ENCODE measurements at places on chromosomes 12 and 14.

DNA sequence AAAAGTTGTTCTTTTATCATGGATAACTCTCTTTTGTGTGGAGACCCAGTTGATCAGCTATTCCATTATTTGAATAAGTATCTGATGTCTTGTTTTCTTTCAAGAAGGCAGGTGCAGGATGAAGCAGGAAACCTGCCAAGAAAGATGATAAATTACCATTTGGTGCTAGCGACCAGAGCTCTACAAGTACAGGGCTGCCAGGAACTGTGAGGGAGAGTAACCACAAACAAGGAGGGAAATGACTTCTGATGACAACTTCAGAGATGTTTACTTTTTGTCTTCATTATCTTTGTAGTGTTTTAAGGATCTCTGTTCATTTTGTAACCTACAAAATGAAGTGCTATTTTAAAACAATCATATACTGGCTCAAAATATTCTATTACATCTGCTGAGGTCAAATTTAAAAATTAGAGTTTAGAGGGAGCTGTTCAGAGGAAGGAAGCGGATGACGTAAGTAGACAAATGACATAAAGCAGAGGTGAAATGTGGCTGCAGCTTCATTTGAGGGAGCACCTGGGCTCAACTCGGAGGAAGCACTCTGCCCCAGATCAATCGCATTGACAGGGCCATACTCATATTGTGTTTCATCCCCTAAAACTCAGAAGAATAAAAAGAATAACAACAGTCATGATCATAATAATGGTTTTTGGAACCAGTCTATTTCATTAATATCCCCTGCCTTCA lies 226.8 kb downstream of the C12orf42 start:
- no peak for ATAC-seq

GRCh38 chr14:71322655-71323250 lies 415.5 kb downstream of the PCNX1 start:
- 0 out of 3 replicates have a peak, but pooled peaks have one; percentile 12 for ATAC-seq

DNA sequence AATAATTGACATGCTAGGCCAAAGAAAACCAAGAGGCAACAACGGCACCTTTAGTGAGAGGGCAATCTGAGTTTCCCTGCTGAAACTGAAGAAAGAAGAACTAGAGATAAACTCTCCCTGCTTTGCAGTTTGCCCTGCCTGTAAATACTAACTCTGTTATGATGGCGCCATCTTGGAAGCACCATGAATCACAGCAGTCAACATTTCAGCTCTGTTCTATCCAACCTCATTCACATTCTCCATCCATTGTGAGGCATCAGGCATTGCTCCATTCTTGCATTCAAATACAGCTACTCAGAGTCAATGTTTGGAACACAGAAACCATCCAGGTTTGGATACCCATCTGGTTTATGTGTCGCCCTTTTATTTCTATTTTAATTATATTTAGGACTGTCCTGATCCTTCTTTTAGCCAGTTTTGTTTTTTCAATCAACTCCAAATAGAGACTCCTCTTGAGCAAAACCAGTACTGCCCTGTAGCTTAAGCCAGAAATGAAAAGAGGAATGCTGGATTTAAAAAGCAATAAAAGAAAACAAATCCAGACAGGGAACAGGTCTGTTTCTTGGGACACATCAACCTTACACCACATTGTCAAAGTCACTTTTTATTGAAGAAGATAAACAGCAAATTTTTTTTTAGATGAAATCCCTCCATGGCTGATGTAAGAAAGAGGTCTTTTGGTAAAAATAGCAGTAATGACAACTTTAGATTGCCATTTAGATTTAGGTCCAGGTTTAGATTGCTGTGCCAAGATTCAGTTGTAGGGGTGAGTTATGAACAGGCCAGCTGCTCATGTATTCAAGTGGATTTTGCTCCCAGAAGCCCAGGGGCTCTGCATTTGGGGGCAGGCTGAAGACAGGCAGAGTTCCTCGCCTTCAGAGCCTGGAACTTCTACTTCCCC lies 33.3 kb upstream of the PPM1A start:
- peak; percentile 56 for ATAC-seq

DNA sequence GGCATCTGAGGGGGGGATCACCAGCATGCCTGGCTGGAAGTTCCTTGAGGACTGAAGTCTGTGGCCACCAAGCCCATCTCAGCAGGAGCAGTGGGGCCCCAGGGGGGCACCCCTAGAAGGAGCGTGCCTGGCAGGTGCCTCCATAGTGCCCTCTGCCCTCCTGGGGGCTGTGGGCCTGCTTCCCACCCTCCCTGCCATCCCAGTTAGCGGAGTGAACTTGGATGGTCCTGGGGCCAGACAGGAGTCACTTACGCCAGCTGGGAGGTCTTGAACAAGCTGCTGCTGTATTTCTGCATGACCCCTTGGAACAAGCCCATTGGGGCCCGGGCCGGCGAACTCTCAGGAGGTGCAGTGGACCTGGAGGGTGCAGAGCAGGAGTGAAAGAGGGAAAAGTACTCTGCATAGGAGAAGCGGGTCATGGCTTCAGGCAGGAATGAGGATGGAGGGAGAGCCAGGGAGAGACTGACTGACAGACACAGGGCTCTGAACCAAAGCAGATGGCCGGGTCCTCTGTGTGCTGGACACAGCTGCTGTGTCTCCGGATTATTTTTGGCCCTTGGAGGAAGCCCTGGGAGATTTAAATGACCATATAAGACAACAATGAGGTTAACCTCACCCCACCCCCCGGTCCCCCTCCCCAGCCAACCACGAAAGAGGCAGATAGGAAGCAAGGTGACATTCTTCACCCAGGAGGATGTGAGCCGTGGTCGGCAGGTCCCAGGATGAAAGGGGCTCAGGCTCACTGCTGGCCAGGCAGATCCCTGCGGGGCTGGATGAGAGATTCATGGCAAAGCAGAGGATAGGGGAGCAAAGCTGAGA lies 19.6 kb downstream of the ASB2 start:
- ATAC-seq: no peak

DNA sequence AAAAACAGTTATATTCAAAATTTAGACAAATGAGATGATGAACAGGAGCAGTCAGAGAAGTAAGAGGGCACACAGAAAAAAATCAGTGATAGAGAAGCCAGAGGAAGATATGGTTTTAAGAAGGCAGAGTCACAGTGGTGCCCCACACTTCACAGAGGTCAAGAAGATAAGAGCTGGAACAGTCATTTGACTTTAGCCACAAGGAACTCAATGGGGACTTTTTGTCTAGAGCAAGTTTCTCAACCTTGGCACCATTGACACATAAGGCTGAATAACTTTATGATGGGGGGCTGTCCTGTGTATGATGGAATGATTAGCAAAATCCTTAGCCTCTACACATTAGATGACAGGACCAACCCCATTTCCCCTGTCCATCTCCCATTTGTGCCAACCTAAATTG lies 172.8 kb upstream of the PLEKHG7 start:
- no peak for ATAC-seq

DNA sequence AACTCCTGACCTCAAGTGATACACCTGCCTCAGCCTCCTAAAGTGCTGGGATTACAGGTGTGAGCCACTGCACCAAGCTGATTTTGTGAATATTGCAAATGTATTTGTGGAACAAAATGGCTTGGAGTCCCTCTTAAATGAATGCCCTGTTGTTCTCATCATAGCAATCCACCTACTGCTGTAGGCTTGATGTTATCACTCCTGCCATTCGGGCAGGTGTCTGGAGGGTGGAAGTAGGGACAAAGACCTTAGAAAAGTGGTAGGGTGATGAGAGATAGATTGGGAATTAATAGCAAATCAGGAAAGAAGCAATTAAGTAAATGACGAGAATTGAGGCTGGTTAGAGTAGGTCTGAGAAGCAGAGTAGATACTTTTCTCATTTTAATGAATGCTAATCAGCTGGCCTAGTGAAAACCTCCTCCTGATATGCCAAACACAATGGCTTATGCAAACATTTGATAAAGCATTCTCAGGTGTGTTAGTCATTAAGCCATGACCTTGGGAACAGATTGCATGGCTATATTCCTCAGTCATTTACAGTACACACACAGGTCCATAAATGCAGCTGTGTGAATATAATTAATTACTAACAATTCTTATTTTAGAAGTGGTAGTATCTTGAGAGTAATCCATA lies 60.5 kb upstream of the USP44 start:
- no peak for ATAC-seq

- ATAC-seq: peak; percentile 66
Observed at GRCh38 chr12:102169922-102170621, 27.6 kb downstream of the PMCH start.

GRCh38 chr12:25827747-25828146 lies 130.7 kb upstream of the RASSF8 start:
- no peak for ATAC-seq

- no peak for ATAC-seq
Observed at GRCh38 chr12:4412465-4412864, 33.0 kb upstream of the FGF23 start.

DNA sequence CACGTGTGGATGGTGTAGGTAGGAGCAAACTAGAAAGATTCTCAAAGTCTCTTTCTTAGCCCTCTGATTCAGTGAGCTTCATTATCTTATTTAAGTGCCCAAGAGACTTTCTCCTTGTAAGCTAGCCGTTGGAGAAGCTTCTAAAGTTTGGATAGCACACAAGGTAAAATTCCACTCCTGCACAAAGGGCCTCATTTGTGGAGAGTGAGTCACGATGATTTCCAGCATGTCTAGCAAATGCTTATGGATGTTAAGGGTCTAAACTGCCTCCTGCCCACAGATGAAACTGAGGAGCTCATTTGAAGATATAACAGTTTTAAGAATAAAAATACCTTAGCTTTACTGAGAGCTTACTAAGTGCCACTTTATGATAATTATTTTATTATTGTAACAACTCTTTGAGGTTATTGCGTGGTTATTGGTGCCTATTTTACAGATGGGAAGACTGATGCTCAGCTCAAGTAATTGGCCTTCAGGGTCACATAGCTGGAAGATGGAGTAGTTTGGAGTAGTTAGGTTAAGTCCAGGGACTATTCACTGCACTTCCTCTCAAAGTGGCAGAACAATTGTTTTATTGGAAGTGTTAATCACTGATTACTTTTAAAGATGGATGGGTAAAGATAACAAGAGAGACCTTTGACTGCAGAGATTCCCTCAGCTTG lies 78.7 kb upstream of the HIF1A start:
- ATAC-seq: peak; percentile 67

GRCh38 chr12:39814626-39815025 lies 195.0 kb upstream of the ABCD2 start:
- no peak for ATAC-seq

- peak; percentile 12 for ATAC-seq
Observed at GRCh38 chr12:105329926-105330282, 587 bp upstream of the C12orf75 start.

DNA sequence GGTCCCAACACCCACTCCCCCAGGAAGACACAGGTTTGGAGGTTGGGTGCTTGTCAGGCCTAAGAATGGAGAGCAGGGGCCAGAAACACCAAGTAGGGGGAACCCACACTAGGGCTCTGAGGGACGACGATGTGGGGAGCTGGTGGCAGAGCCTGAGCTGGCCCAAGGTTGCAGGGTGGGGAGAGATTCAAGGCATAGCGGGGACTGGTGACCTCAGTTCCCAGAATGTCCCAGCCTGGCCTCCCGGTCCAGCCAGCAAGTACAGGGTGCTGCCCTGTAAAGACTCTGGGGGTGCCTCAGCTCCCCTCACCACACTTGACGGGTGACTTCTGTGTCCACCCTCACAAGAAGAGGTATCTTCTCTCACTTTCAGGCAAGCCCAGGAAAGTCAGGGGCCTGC lies 86.7 kb downstream of the ALG10 start:
- no peak for ATAC-seq

GRCh38 chr12:31772685-31773222 lies 43.9 kb upstream of the AMN1 start:
- no peak for ATAC-seq

DNA sequence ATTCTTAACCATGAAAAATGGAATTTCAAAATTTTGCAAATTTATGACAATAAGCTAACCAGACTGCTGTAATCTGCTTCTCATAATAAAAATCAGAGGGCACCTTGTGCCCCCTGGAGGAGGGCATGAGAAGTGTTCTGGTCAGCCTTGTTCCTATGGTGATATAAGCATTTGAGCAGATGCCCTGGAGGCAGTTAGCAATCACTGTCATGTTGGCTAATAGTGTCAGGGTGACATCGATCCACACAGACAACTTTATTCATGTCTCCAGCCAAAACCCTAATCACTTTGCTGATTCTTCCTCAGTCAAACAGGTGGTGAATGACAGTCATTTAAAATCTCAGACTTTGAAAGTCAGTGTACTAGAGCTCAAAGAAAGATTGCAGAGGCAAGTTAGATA lies 943.0 kb downstream of the GALC start:
- ATAC-seq: no peak

DNA sequence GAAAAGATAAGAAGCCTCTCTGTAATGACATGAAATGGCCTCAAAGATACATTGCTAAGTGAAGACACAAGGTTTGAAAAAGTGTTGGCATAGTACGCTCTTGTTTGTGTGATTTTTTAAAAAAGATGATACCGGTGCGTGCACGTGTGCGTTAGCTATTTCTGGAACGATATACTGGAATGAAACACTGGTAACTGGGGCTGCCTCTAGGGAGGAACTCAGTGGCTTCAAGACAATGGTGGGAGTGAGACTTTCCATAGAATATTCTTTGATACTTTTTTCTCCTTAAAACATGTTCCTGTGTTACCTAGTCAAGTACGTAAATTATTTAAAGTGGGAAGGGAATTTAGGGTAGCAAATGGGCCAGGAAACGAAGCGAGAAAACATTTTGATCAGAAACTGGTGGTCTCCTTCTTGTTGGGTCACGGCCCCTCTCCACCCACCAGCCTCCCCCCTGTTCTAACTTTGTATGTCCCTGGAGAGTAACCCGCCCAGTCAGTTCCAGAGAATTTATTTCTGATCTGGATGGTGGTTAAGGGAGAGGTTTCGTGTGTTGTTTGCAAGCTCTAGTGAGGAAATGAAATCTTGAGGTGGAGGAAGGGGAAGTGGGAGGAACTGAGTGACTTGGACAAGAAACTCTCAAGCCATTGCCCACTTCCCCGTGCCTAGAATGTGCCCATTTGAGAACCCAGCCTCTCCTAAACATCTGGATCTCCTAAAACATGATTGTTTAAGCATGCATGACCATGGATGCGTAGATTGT lies 6.6 kb downstream of the FGF6 start:
- ATAC-seq: no peak

DNA sequence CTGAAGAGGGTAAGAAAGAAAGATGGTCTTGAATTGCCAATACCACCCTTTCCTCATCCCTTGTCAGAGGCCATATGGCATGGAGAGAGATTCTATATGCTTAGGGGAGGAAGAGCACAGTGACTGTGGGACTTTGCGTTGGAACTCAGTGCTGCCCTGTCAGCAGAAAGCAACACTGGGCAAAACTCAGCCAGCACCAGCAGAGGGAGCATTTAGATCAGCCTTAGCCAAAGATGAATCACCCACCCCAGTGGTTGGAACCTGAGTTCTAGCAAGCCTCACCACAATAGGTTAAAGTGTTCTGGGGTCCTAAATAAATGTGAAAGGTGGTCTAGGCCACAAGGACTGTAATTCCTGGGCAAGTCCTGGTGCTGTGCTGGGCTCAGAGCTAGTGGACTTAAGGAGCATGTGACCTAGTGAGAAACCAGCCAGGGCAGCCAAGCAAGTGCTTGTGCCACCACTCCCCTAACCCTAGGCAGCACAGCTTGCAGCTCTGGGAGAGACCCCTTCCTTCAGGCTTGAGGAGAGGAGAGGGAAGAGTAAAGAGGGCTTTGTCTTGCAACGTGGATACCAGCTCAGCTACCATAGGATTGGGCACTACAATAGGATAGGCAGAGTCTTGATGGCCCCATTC lies 11.4 kb upstream of the BCAT1 start:
- peak; percentile 98 for ATAC-seq

- ATAC-seq: no peak
Observed at GRCh38 chr12:92877904-92878303, 51.2 kb downstream of the EEA1 start.

- ATAC-seq: no peak
Observed at GRCh38 chr14:92969871-92970270, 46.9 kb downstream of the CHGA start.

- no peak for ATAC-seq
Observed at GRCh38 chr12:40834321-40834720, 142.1 kb downstream of the CNTN1 start.
